ENCODE measurements at places on chromosomes 13 and 19.

- DNase-seq: no peak
These were observed 186.2 kb downstream of the POSTN start for GRCh38 chr13:37412241-37412921.

GRCh38 chr19:39643591-39643990 is 12.1 kb upstream of the LGALS16 start:
- no peak for DNase-seq

DNA sequence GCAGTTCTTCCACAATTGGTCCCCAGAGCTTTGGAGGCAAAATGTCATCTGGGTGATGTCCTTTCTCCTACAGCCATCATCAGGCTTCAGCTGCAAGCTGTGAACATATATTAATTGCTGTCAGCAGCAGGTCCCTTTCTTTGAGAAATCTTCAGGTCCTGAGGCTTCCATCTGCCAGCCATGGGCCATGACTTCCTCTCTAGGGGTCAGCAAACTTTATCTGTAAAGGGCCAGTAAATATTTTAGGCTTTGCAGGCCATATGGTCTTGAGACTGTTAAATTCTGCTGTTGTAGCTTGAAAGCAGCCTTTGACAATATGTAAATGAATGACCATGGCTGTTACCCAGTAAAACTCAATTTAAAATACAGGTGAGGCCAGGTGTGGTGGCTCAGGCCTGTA is 27.1 kb downstream of the SERP2 start:
- no peak for DNase-seq

- DNase-seq: no peak
These were observed 112.9 kb downstream of the LRCH1 start for GRCh38 chr13:46665633-46666482.

GRCh38 chr19:10295847-10296591 is 6.3 kb downstream of the ICAM5 start:
- DNase-seq: peak; percentile 51

DNA sequence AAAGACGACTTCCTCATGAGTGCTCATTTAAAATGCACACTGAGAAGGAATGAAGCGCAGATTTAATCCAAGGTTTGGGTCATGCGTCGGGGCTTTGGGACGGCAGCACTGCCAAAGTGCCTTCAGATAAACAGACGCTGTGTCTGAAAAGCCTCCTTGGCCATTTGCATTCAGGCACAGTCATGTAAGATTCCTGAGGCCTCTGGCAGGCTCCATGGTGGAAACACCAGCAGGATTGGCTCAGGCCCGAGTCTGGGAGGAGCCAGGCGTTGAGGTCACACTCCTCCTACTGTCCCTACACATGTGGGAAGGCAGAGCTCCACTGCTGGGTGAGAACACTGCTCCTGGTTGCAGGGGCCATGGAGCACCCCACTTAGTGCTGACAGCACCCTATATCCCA is 113.3 kb upstream of the KL start:
- DNase-seq: no peak

DNA sequence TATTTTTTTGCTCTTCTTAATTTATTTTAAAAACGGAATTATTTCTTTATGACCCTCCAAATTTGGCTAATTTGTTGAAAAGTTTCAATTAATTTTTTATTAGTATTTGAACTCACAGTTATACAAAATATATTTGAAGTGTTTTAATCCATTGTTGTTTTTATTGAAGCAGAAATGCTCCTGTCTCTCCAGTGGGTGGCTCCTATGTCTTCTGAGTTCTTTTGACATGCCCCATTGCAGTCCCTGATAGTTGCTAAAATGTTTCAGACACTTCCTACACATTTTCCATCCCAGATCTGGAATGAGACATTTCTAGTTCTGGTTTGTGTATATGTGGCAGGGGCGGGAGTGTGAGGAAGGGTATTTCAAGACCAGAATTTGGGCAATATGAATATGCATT is 579.4 kb upstream of the PRR20A start:
- no peak for DNase-seq

- no peak for DNase-seq
These were observed 257.7 kb downstream of the SPRY2 start for GRCh38 chr13:80083081-80083852.

DNA sequence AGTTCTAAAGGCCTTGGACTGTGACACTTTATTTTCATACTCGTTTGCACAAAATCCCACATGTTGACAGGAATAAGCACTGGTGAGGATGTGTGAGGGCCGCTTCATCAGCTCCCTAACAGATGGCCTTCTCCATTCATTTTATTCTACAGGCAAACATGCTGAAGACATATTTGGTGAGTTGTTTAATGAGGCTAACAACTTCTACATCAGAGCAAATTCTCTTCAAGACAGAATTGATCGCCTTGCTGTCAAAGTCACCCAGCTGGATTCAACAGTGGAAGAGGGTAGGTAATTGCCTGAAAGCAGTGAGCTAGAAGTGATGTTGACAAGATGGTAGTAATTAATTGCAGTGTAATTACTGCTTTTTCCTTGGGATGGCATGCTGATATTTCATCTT is 95.7 kb downstream of the GPR12 start:
- DNase-seq: no peak

- DNase-seq: no peak
These were observed 38.2 kb downstream of the MZT1 start for GRCh38 chr13:72689181-72689696.

GRCh38 chr13:72884101-72884500 is 102.2 kb downstream of the PIBF1 start:
- no peak for DNase-seq

- DNase-seq: no peak
These were observed 512 bp downstream of the CC2D1A start for GRCh38 chr19:13906521-13906904.

- no peak for DNase-seq
These were observed 953 bp downstream of the RLN3 start for GRCh38 chr19:14028901-14029300.
